Large intestine (tissue), 12 donors: ENCODE measurements at places on chromosomes 1 and 21.

DNA sequence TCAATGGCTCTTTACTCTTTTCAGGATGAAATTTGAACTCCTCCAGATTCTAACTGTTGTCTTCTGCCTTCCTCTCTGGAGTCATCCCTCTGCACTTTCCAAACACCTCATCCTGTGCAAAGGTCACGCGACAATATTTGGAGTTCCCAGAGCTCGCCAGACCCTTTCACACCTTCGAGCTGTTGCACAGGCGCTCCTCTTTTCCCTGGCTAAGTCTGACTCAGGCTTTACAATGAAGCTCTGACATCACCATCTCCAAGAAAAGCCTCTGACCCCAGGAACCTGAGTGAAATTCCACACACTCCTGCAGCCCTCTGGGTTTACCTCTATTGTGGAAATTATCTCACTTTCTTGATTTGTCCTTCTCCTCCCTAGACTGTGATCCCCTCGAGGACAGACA lies 270.3 kb downstream of the RGS7 start:
- DNase-seq: no peak
- no peak overlapping the region for H3K27ac ChIP-seq
- no peak overlapping the region for H3K4me3 ChIP-seq
- H3K27me3 ChIP-seq: no peaks in the 10 kb centered on the region
- H3K4me1 ChIP-seq: no peaks in the 10 kb centered on the region

GRCh38 chr1:20602851-20603450 lies 14.1 kb downstream of the CDA start:
- H3K27ac ChIP-seq: no peak overlapping the region
- no peaks in the 10 kb centered on the region for H3K4me1 ChIP-seq
- H3K4me3 ChIP-seq: no peak overlapping the region
- no peaks in the 10 kb centered on the region for H3K36me3 ChIP-seq
- no peak for DNase-seq

- H3K27me3 ChIP-seq: no peaks in the 10 kb centered on the region
- no peak for DNase-seq
- H3K27ac ChIP-seq: no peak overlapping the region
- H3K36me3 ChIP-seq: no peaks in the 10 kb centered on the region
- no peak overlapping the region for H3K4me3 ChIP-seq
These were observed 14.1 kb upstream of the DEGS1 start for GRCh38 chr1:224168859-224169380.

DNA sequence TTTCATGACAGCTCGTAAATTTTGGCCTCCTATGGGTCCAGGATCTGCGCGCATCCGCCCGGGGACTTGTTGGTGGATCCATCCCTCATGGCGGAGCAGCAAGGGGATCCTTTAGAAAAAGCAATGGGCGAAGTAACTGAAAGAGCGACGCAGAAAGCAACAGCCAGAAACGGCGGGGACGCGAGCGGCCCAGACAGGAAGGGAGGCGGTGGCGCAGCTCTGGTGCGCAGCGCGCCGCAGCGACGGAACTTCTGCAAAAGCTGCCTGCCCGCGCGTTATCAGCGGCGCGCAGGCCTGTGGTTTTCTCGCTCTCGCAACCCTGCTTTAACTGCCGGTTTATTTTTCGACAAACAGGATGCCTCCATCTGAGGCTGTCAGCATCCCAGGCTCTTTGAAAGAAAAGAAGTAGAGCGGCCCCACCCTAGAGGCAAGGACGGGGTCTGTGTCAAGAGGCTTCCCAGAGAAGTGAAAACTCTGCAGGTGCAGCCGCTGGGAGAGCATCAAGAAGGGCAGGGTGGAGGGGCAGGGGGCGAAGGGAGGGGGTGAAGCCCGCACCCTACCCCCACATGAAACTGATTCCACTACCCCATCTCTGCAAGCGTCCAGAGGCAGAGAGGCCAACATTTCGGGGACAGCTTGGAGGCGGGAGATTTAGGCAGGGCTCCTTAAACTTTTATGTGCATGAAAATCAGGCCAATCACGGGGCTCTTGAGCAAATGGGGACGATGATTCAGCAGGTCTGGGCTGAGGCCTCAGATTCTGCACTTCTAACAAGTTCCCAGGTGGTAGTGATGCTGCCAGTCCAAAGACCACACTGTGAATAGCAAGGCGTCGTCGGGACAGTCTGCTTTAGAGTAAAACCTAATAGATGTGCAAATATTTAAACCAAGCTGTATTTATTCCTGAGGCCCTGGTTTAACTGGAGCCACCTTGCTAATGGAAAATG lies 22.2 kb downstream of the RUNX1 start:
- H3K4me3 ChIP-seq: no peak overlapping the region
- peak; percentile 80 for DNase-seq
- peaks cover 21% of the 10 kb centered on the region for H3K4me1 ChIP-seq

- no peaks in the 10 kb centered on the region for H3K36me3 ChIP-seq
- no peak overlapping the region for H3K4me3 ChIP-seq
- H3K27me3 ChIP-seq: no peaks in the 10 kb centered on the region
- DNase-seq: no peak
- H3K27ac ChIP-seq: no peak overlapping the region
These were observed 223.0 kb downstream of the AJAP1 start for GRCh38 chr1:4877426-4877825.

GRCh38 chr1:244329591-244330317 lies 122.0 kb downstream of the ADSS2 start:
- peak; percentile 16 for DNase-seq
- no peak overlapping the region for H3K4me3 ChIP-seq
- H3K4me1 ChIP-seq: no peaks in the 10 kb centered on the region
- H3K27me3 ChIP-seq: no peaks in the 10 kb centered on the region
- H3K27ac ChIP-seq: no peak overlapping the region

- no peaks in the 10 kb centered on the region for H3K36me3 ChIP-seq
- H3K4me1 ChIP-seq: no peaks in the 10 kb centered on the region
These were observed 6.0 kb upstream of the RGS4 start for GRCh38 chr1:163063143-163063542.

GRCh38 chr1:195195423-195196057 lies 1412.7 kb downstream of the KCNT2 start:
- no peaks in the 10 kb centered on the region for H3K27me3 ChIP-seq
- H3K27ac ChIP-seq: no peak overlapping the region
- no peak overlapping the region for H3K4me3 ChIP-seq
- no peaks in the 10 kb centered on the region for H3K36me3 ChIP-seq
- DNase-seq: no peak

GRCh38 chr1:115284209-115284608 lies 53.8 kb downstream of the NGF start:
- H3K27ac ChIP-seq: no peak overlapping the region
- no peak for DNase-seq
- no peaks in the 10 kb centered on the region for H3K4me1 ChIP-seq
